Stimulated activated CD4-positive, alpha-beta T cell treated with anti-CD3 and anti-CD28 coated beads, Interleukin-2, amount 100 ng/mL, for 24 hours (primary cell): ENCODE measurements at places on chromosomes 6 and 20.

DNA sequence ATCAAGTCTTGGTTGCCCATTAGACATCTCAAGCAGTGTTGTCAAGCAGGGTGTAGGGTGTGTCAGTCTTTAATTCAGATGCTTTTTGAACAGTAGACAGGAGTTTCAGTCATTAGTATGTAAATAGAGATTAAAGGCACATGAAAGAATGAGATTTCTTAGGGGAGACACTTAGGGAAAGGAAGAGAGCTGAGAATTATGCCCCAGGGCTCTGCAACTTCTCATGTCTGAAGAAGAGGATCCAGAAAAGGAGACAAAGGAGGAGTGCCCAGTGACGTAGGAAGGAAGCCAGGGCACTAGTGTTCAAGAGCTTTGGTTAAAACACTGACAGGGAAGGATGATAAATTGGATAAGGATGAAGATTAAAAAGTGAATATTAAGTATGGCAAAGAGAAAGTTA is 569.7 kb downstream of the NKAIN2 start:
- DNase-seq = no peak

- no peak for DNase-seq
Observed at GRCh38 chr6:150764334-150765066, 101.0 kb upstream of the MTHFD1L start.

DNA sequence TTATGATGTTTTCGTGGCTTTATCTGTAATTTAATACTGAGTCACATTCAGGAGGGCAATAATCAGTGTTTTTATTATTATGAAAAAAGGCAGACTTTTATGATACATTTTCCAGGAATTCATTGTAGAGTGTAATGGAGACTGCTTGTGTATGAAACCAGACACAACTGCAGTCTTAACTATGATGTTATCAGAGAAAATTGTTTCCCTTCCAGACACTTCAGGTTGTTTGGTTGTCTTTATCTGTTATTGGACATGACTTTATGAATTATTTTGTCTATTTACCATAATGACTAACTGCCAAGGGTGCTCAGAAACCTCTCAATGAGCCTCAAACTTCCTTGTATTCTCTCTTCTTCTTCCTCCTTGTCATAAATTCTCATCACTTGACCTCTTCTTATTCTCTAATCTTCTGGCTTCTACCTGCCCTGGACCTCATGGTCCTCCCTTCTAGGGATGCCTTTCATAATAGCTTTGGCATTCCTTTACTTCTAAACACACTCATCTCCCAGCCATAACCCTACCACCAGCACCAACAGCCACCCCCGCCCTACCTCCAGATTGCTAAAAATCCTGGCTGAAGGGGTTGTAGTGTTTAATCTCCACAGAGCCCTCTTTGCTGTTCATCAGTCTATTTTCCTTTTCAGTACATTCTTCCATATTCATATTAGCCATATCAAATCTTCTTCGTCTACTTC is 492.5 kb downstream of the CDKAL1 start:
- DNase-seq = no peak

DNA sequence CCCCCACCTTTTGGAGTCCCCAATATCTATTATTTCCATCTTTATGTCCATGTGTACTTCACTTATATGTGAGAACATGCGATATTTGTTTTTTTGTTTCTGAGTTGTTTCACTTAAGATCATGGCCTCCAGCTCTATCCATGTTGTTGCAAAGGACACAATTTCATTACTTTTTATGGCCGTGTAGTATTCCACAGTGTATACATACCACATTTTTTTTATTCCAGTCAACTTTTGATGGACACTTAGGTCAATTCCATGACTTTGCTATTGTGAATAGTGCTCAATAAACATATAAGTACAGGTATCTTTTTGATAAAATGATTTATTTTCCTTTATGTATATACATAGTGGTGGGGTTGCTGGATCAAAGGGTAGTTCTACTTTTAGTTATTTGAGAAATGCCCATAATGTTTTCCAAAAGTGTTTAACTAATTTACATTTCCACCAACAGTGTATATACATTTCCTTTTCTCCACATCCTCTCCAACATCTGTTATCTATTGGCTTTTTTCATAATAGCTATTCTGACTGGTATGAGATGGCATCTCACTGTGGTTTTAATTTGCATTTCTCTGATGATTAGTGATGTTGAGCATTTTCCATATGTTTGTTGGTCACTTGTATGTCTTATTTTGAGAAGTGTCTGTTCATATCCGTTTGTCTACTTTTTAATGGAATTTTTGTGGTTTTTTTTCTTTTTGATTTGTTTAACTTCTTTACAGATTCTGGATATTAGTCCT is 34.0 kb upstream of the COL10A1 start:
- DNase-seq = no peak

GRCh38 chr20:47330933-47331708 is 25.4 kb downstream of the ZMYND8 start:
- no peak for DNase-seq

DNA sequence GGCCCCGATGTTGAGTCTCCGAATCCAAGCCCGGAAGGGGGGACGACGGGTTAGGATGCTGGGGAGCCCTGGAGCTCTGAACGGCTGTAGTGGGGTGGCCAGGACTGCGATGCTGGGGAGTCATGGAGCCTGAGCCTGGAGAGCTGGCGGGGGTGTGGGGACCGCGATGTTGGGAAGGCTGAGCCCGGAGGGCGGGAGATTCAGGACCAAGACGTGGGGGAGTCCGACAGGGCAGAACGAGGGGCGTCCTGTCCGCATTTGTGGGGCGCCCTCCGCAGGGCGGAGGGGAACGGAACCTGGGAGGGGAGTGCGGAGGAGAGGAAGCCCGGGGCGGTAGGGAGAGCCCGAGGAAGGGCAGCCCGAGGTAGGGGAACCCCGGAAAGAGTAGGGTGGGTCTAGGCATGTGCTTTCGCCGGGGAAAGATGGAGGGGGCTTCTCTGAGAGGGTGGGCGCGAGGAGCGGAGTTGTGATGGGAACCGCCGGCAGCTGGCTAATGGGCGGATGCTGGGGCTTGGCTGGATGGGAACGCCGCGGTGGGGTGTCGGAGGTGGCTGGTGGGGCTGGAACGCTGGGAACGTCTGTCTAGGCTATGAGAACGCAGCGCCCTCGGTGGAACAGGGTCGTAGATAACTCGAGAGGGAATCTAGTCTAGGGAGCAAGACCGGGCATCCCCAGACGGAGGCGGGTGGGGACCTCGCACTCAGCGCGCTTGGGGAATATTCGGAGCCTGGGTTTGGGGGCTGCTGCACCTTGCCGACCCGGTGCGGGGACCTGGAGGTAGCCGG is 684 bp downstream of the PAQR8 start:
- DNase-seq = peak; percentile 53

GRCh38 chr6:8087870-8088754 is 14.2 kb downstream of the EEF1E1 start:
- no peak for DNase-seq

- no peak for DNase-seq
Observed at GRCh38 chr20:37317994-37318640, 27.8 kb upstream of the SRC start.

DNA sequence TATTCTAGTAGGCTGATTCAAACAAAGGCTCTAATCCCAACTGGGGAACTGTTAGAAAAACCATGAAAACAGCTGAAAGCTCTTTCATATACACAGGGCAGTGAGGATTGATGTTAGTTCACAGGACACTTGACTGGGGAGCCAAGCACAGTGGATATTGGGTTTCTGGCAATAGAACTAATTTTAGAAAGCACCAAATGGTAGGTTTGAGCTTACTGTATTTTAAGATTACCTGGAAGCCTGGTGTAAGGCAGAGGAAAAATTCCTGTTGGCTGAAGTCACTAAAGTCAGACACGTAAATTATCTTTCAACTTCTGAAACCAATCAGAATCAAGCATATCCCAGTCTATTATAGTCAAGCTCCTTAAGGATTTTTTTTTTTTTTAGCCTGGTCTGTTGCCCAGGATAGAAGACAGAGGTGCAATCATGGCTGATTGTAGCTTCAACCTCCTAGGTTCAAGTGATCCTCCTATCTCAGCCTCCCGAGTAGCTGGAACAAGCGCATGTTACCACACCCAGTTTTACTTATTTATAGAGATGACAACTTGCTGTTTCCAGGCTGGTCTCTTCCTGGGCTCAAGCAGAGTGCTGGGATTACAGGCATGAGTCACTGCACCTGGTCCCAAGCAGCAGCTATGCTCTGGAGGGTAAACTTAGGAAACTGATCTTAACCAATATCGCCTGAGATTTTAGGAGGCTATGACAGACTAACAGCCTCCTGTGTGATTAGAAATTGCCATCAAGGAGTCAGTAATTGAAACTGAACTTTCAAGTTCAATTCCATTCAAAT is 32.5 kb upstream of the SYNCRIP start:
- no peak for DNase-seq

GRCh38 chr6:56101141-56101553 is 146.2 kb downstream of the COL21A1 start:
- no peak for DNase-seq

DNA sequence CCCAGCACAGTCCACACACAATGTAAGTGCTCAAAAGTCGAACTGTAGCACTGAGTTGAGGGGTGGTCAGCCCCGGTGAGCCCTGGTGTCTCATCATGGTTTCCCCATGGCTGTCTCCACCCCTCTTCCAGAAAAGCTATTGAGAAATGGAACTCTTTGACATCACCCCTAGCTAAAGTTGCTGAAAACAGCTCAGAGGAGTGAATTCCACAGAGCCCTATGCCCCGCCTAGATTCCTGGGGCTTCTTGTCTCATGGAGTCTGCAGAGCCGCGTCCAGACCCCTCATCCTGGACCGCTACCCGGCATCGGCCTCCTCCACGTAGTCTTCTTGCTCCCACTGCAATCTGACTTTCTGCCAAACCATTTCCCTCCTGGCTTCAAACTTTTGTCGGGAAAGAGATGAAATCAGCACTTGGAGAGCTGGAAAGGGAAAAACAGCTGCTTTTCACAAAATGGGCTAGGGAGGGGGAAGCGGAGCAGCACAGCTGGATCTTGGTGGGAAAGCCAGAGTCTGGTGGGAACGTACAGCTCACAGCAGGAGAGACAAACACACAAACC is 132.2 kb downstream of the SNX5 start:
- no peak for DNase-seq

- DNase-seq = no peak
Observed at GRCh38 chr6:82396964-82397751, 33.5 kb downstream of the TPBG start.

- no peak for DNase-seq
Observed at GRCh38 chr6:149098700-149099276, 218.7 kb upstream of the TAB2 start.

DNA sequence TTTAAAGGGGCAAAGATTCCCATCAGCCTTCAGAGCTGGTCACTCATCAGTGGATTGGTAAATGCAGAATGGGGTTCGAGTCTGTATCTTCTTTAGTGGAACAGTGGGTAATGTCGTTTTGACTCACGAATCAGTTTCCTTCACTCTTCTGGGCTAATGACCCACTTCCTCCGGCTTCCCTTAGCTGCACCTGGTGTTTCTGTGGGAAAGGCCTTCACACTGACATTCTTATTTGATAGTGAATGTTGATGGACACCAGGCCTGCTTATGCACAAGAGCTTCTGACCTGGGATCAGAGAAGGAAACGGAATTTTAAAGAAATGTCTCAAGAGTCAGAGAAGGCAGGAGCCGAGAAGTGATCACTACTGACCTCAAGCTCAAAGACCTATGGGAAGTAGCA is 272.0 kb upstream of the SULF2 start:
- no peak for DNase-seq

DNA sequence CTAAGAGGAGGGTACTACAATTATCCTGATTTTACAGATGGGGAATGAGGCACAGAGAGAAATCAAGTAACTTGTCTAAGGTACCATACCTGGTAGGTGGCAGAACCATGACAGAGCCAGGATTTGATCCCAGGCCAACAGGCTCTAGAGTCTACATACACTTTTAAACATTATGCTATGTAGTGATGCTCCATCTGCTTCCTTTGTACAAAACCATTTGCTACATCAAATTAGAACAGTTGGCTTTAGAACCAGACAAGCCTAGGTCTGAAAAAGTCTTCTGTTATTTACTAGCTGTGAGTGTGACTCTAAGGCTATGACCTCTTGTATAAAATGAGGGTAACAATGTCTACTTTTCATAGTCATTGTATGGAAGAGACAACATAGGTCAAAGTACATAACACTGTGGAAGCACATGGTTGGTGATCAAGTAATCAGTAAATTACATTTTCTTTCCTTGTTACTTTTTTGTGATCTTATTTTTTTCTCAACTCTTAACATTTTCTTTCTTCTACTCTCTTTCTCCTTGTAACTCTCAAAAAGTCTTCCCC is 122.1 kb downstream of the PDSS2 start:
- DNase-seq = no peak

DNA sequence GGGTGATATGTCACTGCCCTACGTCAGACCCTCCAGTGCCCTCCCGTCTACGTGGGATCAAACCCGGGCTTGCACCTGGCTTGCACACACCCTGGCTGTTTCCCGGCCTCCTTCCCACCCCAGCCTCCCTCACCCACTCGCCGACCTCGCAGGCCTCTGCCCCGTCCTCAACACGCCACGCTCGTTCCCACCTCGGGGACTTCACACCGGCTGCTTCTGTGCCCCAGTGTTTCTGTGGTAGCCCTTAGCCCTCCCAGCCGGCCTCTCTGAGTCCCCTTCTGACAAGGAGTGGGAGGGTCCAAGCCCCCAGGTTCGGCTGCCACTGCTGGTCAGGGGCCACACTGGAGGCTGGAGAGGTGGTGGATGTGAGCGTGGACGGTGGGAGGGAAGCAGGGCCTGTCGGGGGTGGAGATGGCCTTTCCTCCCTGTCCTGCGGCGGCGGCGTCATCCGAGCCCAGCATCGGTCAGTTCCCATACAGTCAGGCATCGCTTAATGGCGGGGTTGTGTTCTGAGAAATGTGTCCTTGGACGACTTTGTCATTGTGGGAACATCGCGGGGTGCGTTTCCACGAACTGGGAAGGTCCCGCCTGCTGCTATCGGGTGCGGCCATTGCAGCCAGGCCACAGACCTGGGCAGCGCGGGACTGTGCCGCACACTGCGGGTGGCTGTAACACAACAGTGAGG is 11.4 kb upstream of the KIF25 start:
- no peak for DNase-seq
